Astrocyte of the spinal cord (primary cell): ENCODE measurements at places on chromosomes 16 and 17.
A peak's percentile ranks its signal among the peaks of the same experiment; 100 is the strongest.

DNA sequence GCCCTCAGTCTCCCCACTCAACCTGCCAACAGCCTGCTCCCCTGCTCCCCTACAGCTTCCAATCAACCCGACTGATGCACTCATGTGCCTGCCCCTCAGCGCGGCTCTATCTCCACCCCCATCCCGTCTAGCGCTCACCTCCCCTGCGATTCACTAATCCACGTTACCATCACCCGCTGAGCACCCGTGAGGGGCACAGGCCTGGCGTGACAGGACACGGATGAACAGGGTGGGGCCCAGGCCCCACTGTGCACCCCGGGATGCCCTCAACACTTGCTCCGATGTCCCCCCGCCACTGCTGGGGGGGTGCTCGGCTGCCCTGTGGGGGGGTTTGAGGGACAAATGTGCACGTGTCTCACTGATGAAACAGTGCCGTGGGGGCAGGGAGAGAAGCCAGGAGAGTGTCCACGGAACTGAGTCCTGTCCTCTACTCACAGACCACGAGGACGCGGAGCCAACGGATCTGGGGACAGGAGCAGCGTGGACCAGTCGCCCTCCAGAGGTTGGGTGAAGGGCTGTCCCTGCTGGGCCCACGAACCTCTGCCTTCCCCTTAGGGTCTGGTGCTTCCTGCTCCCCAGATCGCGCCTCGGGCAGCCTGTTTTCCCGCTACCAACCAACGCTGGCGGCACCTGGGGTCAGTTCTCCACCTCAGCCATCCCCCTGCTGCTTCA is 66.7 kb downstream of the RPH3AL start:
- DNase-seq = no peak

DNA sequence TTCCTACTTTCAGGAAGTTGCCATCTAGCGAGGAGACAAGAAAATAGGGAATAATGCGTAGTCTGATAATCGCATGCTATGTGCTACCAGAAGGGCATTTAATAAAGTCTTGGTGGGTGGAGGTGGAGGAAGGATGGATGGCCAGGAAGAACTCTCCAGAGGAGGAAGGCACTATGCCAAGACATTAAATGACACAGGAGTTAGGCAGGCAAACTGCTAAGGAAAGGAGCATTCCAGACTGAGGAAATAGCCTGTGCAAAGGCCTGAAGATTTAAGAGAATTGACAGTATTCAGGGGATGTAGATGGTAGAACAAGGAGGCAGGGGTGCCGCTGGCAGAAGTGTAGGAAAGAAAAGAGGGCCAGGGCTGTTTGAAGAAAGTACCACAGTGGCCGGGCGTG is 19.3 kb upstream of the ARHGAP44 start:
- no peak for DNase-seq

DNA sequence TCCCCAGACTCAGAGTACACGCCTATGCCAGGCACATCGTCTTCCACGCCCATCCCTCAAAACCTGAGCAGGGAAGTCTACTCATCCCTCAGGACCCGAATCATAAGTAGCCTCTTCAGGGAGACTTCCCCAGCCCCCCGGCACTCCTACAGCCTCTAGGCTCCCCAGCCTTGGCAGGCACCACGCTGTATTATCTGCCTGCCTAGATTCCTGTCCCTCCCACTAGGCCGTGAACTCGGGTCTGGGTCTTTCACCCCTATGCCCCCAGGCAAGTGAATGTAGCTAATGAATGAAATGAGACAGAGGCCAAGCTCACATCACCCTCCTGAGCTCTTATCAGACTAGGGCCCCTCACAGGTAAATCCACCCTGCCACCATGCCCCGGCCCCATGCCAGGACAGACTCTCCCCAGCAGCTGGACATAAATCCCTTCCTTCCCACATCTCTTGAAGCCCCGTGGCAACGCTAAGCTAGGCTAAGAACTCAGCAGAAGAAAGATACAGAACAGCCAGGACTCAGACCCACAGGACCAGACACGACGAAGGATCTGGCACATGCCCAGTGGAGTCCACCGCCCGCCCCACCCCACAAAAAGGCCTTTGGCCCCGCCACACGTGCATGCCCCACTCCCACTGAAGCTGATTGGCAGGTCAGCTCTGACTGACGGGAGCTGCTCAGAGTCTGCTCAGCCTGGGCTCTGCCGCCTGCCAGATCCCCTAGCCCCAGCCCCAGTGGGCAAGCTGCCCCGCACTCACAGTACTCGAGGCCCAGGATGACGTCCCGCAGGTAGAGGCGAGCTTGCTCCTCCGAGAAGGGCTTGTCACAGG is 13.0 kb downstream of the CAMKK1 start:
- no peak for DNase-seq

DNA sequence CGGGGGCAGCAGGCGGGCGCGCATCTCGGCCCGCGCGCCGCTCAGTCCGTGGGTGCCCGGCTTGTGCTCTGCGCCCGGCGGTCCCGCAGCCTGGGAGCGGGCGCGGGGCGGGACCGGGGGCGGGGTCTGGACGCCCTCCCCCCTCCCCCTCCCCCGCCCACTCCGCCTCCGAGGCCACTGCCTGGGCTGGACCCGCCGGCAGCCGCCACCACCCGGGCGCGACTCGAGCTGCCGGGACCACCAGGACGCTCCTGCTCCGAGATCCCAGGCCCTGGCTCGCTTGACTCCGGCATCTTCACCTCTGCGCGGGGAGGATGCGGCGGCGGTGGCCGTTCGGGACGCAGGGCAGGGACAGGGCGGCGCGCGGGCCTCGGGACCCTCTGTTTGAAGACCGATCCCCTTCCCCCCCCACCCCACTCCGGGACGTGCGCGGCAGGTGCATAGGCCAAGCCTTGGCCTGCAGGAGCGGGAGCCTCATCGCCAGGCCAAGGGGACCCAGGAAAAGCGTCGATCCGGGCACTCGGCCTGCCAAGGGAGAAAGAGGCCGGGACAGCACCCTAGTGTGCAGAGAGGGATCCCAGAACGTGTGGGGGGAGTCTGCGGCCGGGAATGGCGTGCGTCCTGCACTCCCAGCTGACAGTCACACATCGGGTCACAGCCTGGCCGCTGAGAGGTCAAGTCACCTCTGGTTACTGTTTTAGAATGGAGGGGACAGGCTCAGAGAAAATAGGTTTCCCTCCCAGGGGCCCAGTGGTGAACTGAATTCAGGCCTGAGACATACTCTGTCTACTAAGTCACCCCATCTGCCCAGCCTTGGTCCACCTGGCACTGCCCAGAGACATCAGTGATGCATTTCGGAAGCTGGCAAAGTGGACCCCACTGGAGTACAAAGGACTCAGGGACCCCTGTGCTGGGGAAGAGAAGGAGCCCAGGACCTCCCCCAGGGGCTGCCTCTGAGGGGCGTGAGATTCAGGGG is at the start of gene HS3ST6:
HS3ST6 (minus strand) TSS at position 65 of the 976 bp plus-strand sequence. CDS start 92 bp downstream, outside the sequence.
- no peak for DNase-seq

DNA sequence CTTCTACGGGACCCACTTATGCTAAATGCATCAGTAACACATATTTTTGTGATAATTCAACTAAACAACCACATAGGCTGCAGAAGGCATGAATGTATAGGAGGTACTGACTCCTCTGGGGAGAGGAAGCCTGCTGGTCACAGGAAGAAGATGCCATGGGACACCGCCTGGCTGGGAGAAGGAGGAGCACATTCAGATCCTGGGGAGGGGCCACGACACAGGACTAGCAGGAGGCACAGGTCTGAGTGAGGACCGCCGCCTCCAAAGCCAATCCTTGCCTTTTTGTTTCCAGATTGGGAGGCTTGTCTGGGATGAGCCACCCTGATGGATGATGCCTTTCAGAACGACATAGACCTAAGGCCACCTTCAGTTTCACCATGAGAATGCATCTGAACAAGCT is 34.6 kb downstream of the MBTPS1 start:
- no peak for DNase-seq

GRCh38 chr17:50184611-50185398 is 16.6 kb downstream of the COL1A1 start:
- no peak for DNase-seq

GRCh38 chr17:7842380-7843256 is 8.6 kb downstream of the KDM6B start:
- peak; percentile 95 for DNase-seq

DNA sequence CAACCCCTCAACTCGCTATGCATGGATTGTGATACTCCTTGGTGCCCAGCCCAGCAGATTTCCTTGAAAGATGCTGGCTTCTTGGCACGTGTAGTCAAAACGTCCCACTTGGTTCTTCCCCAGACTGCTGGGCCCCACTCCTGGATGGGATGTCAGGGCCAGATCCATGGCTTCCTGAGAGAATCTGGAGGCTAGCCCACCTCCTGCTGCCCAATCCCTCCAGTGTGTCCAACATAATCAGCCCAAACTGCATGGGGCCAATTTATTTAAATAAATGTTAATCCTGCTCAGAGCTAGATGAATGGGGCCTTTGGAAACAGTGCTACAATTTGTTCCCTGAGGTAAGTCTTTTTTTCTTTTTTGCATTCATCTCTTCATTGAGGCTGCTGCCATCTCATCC is 49.4 kb downstream of the WSB1 start:
- no peak for DNase-seq

GRCh38 chr17:37732316-37732715 is 12.5 kb downstream of the HNF1B start:
- DNase-seq = no peak

DNA sequence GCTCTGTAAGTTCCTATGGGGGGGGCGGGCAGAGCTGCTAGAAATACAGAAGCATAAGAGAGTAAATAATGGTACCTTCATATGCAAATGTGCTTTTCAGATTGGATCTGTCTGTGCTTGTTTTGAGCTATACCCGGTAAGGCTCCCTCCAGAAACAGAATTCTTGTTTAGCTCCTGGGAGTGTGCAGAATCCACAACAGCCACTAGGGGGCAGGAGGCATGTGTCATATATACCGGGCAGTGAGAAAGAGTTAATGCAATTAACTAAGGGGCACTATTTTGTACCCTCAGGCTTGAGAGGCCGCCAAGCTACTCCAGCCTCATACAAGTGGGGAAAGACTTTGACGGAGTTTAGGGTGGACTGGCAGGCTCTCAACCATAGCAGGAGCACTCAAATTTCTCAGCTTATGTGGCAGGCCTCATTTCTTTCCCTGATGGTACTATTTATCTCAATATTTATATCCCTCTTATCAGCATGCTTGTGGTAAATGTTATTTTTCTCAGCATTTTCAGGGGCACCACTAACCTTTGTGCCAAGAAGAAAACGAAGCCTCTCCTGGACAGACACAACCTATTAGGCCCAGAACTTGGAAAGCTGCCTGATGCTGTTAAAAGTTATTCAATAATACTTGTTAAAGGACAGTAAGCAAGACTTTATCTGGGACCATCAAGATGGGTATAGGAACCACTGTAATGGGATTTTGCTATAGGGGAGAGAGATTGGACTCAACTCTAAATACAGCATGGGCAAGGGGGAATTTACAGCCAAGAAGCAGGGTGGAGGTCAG is 10.7 kb upstream of the CENPV start:
- peak; percentile 72 for DNase-seq

- DNase-seq = peak; percentile 27
Measured at GRCh38 chr16:3094289-3095027, 4.6 kb downstream of the ZSCAN10 start.

- no peak for DNase-seq
Measured at GRCh38 chr17:12330456-12330855, 309.8 kb downstream of the MAP2K4 start.

GRCh38 chr17:82816358-82816757 is 23.5 kb downstream of the ZNF750 start:
- no peak for DNase-seq

DNA sequence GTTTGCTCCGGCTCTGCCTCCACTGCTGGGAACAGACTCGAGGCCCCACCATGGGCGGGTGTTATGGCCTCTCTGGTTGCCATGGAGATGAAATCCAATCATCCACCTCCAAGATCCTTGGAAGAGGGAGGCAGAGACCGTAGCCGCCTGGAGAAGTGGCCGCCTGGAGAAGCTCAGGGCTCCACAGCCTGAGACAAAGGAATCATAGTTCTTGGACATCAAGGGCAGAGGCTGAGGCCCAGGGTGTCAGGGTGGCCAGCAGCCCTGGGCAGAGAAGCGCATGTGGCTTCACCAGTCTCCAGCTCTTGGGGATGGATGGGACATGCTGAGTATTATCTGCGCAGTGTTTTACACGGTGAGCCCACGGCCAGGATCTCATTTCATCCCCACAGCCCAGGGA is 36.2 kb downstream of the ABR start:
- peak; percentile 26 for DNase-seq

GRCh38 chr17:28818819-28819221 is 23.8 kb downstream of the FAM222B start:
- no peak for DNase-seq

DNA sequence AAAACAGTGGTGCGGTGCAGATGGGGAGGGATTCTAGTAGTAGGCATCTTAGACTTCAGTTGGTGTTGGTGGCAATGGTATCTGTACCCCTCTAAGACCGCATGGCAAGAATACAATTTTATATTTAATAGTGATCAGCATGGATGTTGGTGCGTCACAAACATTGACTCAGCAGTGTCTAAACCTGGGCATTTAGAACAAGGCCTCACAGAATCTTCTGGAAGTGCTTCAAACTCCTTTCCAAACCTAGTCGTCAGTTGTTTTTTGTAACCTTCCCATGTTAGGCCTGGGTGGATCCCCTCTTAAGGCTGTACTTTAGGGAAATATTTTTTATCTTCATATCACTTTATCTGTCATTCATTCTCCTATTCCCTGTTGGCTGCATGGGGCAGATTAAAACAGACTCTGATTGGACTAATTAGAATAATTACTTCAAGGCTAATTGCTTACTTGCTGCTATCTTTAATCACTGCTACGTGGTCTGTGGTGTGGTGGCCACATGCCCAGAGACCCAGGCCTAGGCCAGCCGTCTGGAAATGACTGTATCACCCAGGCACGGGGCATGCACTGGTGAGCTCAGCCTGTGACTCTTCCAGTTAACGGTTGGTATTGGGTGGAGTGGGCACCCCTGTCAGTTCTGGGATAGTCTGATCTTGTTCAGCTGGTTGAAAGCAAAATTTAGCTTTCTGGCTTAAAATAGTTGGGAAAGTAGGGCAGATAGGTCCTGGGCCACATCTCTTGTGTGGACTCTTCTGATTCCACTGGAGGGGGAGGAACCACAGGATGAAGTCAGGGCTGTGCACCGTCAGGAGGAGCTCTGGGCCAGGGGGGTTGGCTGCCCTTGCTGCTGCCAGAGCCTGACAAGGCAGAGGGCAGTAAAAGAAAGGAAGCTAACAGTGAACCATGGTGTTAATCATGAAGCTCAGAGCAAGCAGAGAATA is 4.5 kb downstream of the ALKBH5 start:
- peak; percentile 31 for DNase-seq

- peak; percentile 20 for DNase-seq
Measured at GRCh38 chr16:47477679-47478078, 16.5 kb downstream of the PHKB start.

DNA sequence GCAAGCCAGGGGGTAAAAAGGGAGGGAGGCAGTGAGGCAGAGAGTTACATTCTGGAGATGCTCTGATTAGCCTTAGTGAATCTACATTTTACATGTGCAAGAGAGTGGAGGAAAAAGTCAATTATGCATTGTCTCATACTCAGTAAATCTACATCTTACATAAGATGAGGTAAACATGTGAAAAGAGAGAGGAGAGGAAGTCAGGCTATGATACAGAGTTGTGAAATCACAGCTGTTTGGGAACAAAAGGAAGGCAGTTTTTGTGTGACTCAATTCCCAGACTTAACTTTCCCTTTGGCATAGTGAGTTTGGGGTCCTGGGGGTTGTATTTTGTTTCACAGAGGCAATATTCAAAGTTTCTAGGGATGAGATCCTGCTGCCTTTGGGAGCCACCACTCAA is 67.8 kb downstream of the GP2 start:
- no peak for DNase-seq
